ENCODE measurements at places on chromosomes 6 and 20. TPM values are rescaled to one million over a fixed set of nuclear protein-coding genes. Genes with fewer than 3 reads are reported as not detected.

Gene DEFB118
- total RNA-seq, result not detected

Gene FAM83B
- not detected for total RNA-seq

Gene DTD1
- total RNA-seq, result 20.1 TPM

Gene PCIF1
- 42.8 TPM for total RNA-seq

Gene ABHD16A
- total RNA-seq, result 53.6 TPM

Gene RPS21
- total RNA-seq, result 1,610 TPM

Gene ANGPT4
- total RNA-seq, result not detected

Gene NFATC2
- 87.5 TPM for total RNA-seq

Gene MYLK4
- total RNA-seq, result 0.29 TPM

Gene RCAN2
- 6.4 TPM for total RNA-seq

Gene MRAP2
- total RNA-seq, result not detected

Gene TREML2
- 23.3 TPM for total RNA-seq

Gene RSPH9
- not detected for total RNA-seq

Gene PLAGL2
- 35.5 TPM for total RNA-seq

Gene POLR1H
- 68.2 TPM for total RNA-seq

Gene SAMD10
- total RNA-seq, result 45.4 TPM
